ENCODE measurements at places on chromosomes 5 and 9.

GRCh38 chr9:9102295-9102694 is 1302.7 kb upstream of the DMAC1 start:
- DNase-seq = no peak

DNA sequence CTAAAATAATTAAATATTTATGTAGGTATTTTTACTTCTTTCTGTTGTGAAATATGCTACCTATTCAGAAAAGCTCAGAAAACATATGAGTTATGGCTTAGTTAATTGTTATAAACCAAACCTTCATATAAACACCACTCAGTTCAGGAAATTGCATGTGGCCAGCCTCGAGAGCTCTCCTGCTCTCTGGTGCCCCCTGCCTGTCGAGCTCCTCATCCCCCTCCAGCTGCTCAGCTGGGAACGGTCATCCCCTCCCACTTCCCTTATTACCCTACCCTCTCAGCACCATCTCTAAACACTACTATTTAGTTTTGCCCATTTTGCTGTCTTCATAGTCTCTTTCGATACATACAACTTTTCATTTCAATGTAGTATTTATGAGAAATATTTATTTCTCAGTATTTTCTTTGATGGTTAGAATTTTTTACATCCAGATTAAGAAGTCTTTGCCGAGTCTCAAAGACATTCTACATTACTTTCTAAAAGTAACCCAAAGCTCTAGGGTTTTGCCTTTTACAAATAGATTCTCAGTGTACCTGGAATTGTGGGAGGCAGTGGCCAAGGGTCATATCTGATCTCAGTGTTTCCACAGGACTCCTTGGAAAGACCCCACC is 51.2 kb upstream of the SEMA4D start:
- DNase-seq = peak; percentile 90

DNA sequence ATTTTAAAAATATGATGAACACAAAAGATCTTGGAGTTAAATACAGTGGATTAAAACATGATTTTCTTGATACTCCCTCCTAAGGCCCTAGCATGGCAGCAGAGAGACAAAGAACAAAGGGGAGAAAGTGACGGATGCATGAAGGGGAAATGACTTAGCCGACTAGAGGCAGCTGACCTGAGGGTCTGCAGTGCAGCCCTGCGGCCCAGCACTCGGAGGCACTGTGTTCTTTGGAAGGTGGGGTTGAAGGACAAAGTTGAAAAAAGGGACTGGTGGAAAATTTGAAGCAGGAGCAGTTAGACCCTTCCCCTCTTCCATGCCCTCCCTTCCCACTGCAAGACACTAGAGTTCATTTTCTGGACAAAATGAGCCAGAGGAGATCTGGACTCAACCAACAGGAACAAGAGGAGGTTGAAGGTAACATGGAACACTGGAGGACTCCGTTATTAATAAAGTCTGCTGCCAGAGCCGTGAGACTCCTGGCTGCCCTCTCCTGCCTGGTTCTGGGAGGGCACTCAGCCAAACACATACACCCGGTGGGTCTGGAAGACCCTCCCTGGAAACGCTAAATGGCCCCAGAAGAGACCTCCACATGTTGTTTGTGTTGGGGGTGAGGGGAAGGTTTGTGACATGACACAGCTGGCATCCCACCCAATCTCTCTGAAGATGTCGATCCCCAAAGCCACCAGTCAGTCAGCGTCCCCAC is 98.1 kb downstream of the JMY start:
- no peak for DNase-seq

- no peak for DNase-seq
Observed at GRCh38 chr5:114249823-114250222, 112.0 kb upstream of the KCNN2 start.

DNA sequence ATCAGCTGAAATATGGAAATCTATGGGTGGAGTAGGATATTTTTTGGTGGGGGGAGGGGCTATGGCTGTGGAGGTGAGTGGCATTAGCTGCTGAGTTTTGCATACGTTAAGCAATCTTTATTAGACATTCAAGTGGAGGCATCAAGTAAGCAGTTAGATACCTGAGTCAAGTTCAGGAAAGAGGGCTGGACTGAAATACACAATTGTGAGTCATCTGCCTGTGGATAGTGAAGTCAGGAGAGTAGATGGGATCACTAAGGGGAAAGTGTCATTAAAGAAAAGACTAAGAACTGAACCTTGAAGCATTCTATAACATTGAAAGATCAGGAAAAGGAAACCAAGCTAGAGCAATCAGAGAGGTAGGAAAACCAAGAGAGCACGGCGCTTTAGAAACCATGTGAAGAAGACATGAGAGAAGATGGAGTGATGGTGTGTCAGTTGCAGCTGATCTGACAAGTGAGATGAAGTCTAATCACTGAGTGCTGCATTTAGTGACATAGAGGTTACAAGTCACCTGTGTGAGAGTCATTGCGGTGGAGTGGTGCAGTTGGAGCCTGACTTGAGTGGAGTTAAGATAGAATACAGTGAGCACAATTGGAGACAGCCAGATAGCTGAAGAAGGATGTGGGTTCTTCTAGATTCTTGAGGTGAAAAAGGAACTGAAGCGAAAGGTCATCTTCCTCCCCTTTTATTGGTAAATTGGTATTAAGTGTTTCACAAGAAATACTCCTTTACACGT is 88.7 kb downstream of the PIP5K1B start:
- DNase-seq = no peak

GRCh38 chr5:107814183-107814827 is 143.6 kb upstream of the EFNA5 start:
- DNase-seq = no peak

DNA sequence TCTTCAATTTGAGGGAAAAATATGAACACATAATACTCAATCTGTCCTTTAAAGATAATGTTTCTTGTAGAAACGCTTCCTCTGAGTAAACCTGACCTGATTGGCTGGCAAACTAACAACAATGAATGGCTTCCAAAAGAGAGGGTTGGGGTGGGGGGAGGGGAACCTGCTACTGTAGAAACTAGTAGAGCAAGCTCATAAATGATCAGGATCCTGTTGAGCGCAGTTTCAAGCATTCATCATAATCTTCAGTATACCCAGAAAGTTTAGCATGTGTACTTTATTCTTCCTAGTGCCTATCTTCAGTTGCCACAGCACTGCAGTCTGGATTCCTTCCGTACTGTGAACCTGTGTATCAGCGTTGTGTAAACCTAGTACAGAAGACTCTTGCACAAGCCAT is 63.0 kb upstream of the FCHO2 start:
- DNase-seq = no peak

GRCh38 chr5:132557478-132558172 is 848 bp downstream of the RAD50 start:
- peak; percentile 36 for DNase-seq

- no peak for DNase-seq
Observed at GRCh38 chr9:37432020-37432419, 9.5 kb downstream of the GRHPR start.

- no peak for DNase-seq
Observed at GRCh38 chr9:88745276-88746001, 210.5 kb downstream of the NXNL2 start.

DNA sequence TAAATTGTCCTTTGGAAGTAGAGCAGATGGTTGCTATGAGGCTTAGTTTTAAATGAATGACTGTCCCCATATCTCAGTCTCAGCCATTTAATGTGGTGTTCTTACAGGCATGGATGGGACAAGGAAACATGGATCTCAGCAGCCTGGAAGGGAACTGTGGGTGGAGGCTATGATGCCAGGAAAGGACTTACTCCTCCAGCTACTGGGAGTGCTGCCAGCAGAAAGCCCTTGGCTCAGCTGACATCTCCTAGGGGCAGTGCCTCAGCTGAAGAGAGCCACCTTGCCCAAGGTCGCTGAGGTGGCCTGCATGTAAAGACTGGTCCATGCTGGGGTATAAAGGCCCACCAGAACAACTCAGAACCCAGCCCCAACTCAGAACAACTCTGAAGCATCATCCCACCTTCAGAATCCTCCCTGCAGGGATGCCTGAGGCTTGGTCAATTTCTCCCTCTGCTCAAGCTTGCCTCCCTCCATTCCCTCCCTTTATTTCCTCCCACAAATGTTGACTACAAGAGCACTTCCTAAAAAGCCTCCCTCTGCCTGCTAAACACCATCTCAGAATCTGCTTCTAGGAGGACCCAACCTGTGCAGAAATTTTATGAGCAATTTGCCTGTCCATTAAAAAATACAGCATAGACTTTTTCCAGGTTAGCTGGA is 1.8 kb upstream of the PDE8B start:
- no peak for DNase-seq

DNA sequence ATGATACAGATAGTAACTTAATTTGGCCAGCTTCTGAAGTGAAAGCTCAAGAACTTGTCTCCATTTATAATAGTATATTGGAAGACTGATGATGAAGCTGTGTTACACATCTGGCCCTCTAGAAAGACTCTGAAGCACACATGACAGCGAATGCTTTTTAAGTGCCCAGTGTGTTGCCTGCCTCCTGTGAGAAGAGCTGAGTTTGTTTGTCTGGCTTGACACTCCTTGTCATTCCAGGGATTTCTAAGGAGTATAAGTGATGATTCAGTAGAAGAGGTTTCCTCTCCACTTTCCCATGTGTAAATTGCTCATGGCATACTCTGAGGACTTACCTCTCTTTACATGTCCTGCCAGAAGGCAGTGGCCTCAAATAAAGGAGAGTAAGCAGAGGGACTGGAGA is 30.4 kb upstream of the LRRTM2 start:
- no peak for DNase-seq

DNA sequence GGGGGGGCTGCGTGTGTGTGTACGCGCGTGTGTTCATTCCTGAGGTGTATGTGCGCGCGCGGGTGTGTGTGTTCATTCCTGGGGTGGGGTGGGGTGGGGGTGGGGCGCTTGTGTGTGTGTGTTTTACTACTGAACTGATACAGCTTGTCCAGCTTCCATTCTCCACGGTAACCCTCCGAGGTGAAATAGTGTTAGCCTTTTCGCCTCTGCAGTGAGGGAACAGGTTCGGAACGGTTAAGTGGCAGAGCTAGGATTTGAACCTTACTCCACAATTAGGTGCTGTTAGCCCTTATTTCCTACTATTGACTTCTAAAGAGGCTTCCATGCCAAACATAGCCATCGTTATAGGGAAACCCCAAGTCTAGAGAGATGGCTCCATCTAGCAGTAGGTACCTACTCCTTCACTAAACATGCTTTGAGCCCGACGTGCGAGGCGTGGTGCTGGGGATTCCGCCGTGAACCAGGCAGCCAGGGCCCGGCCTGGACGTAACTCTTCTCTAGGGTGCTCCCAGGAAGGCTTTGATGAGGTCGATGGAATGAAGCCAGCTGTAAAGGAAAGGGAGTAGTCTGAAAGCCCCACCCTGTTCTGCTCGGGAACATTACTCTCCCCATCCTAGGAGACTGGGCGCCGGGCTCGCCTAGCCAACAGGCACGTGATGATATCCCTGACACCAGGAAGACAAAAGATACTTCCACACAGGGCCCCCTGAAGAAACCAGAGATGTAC is 782 bp upstream of the SKP1 start:
- no peak for DNase-seq

DNA sequence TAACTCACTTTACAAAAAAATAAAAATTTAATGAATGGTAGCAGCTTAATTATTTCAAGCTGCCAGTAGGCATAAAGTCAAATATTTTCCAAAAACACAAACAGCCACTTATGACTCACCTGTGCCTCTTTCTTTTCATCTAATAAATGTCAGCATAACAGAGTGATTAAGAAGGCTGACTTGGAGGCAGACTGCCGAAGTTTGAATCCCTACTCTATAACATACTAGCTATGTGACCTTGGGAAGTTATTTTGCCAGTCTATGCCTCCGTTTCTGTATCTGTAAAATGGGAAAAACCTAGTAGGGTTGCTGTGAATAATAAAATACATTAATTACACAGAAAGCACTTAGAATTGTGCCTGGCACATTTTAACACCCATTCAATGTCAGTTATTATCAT is 33.8 kb downstream of the FANCC start:
- no peak for DNase-seq

GRCh38 chr9:17556255-17556654 is 22.6 kb upstream of the SH3GL2 start:
- DNase-seq = no peak

DNA sequence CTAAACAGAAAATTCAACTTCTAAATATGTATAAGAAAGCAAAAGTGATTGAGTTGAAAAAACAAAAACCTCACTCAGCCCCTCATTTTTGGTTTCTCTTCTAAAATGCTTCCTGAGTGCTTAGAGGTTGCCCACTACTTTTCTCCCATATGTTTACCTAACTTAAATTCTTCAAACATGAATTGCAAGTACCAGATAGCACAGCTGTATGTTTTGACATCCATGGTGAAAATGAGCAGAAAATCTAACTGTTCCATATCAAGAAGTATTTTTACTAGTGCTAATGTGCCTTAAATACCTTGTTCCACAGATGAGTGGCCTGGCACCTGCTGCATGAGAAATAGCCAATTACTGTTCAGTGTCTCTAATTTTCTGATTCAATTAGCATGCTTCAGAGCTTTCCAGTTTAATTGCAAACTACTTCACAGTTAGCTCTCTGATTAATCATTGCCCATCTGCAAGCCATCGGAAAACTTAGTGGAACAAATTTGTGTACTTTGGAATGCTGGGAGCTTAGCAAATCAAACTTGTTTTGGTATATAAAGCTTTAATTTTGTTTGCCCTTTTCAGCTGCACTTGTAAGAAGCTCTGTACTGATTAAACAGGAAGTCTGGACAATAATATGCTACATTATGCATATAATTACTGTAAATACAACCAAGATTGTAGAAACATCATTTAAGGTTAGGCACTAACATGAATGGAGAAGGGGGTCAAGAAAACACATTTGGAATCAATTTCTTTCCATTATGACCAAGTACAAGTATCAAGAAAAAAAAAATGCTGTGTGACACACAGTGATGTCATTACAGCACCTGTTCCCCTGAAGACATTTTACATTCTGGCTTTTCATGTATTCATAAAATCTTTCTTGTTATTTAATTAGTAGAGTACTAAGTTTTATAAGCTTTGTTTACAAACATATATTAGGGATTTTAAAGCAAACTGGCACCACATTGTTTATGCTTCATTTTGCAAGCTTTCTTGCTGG is 65.6 kb downstream of the POU5F2 start:
- DNase-seq = no peak

- no peak for DNase-seq
Observed at GRCh38 chr5:109326919-109327318, 82.9 kb downstream of the PJA2 start.

GRCh38 chr5:176902102-176902814 is 3.1 kb upstream of the HK3 start:
- DNase-seq = no peak

- no peak for DNase-seq
Observed at GRCh38 chr9:134335061-134335460, 8.8 kb downstream of the RXRA start.

GRCh38 chr9:91716239-91716638 is 233.8 kb downstream of the ROR2 start:
- DNase-seq = no peak

- no peak for DNase-seq
Observed at GRCh38 chr5:74286734-74287695, 353.5 kb downstream of the ENC1 start.

DNA sequence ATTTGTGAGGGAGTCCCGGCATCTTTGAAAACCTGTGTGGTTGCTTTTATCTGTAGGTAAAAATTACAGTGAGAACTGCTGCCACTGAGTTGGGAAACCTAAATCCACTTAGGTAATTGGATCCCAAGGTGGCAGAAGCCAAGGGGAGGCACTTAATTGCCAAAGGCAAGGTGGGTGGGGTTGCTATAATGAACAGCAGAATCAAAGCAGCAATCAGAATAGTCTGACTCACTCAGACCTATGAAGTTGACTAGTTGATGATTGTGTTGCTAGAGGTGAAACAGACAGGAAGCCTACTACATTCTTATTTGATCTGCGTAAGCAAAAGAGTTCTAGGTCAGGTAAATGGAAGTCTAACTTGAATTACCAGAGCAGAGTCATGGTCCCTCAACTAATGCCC is 17.3 kb upstream of the BICD2 start:
- no peak for DNase-seq
